ENCODE measurements at places on chromosomes 16 and 17.

GRCh38 chr17:1031711-1032110 is 34.8 kb downstream of the TIMM22 start:
- peak; percentile 71 for DNase-seq

GRCh38 chr16:16828913-16829398 is 450.0 kb downstream of the NPIPA7 start:
- DNase-seq = no peak

- DNase-seq = no peak
Measured at GRCh38 chr17:62741290-62741689, 66.8 kb downstream of the MARCHF10 start.

DNA sequence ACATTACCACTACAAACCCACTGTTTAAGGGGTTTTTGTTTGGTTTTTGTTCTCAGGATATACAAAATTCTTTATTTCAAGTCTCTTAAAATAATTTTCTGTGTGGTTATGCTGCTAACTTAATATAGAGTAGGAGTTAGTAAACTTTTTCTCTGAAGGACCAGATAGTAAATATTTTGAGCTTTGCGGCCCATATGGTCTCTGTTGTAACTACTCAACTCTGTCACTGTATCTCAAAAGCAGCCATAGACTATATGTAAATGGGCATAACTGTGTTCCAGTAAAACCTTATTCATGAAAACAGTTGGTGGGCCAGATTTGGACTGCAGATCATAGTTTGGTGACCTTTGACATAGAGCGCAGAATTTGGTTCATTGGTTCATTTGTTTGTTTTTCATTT is 7.2 kb downstream of the TANGO6 start:
- DNase-seq = no peak

GRCh38 chr16:64182985-64183384 is 938.9 kb downstream of the CDH11 start:
- DNase-seq = no peak

- DNase-seq = peak; percentile 44
Measured at GRCh38 chr17:5019475-5019956, 15.7 kb downstream of the SLC52A1 start.

DNA sequence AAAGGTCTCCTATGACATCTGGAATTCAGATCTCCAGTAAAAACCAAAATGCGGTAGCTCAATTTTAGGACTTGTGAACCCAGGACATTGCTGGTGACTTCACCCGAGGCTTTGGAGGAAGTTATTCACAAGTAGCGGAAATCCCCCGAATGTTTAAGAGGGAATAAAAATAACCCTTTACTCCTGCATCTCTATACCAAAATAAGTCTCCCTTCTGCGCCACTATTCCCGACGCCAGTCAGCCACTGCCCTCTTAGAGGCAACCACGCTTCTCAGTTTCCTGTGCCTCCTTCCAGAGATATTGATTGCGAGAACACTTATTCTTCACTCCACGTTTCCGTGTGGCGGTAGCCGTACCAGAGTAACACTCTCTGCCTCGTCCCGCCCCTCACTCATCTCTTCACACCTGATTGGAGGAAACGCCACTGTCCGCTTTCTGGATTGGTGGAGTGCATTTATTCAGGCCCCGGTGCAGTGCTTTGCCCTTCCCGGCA is 27.4 kb downstream of the EMP2 start:
- peak; percentile 69 for DNase-seq

GRCh38 chr16:56608876-56609462 is 585 bp downstream of the MT2A start:
- DNase-seq = no peak

GRCh38 chr17:19905502-19905901 is 37.8 kb upstream of the ULK2 start:
- no peak for DNase-seq

GRCh38 chr16:10205688-10206087 is 23.5 kb upstream of the GRIN2A start:
- DNase-seq = no peak

GRCh38 chr17:36598951-36599401 is 2.4 kb upstream of the MRM1 start:
- DNase-seq = no peak
